NCI-H82 (cell line): ENCODE measurements at places on chromosomes 12 and 14.

DNA sequence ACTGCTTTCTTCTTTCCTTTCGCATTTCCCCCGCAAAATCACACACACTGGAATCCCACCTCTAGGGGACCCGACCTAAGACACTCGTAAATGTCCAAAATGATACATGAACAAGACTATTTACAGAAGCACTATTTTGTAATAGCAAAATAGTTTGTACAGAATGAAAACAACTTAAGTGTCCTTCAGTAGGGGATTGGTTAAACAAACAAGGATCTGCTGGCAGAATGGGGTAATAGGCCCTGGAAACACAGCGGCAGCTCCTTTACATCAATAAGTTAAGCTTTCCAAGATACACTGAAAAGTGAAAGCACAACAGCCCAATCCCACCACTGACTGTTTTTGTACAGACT lies 48.8 kb downstream of the LTBP2 start:
- no peak for DNase-seq

DNA sequence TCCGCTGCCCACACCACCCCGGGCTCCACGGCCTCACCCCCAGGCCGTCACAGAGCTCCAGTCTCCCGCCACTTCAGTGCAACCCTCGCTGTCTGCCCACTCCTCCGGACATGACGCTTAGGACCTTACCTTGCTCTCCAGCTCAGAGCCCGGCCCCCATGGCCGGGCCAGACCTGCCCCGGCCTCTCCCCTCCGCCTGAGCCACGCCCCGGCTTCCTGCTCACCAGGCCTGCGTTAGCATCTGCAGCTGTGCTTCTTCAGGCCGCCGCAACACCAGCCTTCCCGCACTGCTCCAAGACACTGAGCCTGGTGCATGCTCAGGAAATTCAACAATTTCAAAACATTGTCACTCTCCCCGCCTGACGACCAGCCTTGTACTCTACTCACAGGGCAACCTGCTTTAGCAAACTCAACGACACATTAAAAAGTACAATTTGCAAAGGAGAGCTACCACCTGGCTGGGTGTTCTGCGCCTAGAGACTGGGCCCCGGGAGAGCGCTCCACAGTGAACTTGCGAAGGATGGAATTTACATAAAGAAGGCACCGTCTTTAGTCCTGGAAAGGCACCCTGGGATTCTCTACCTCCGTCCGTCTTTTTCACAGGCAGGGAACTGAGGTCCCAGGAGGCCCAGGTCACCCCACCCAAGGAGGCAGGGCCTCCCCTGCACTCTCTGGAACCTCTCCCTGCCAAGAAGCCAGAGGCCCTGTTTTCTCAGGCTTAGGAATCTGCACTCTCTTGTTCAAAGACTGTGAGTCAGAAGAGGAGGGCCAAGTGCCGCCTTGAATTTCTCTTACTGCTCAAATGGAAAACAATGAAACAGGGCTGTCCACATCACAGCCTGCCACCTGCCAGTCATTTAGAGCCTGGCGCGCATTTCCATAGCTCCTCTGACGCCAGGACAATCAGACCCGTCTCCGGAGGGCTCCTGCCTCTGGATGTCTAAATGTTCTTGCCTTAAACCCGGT lies 51.3 kb downstream of the STX2 start:
- no peak for DNase-seq

GRCh38 chr14:69135133-69135532 lies 17.8 kb downstream of the DCAF5 start:
- DNase-seq, result no peak

- no peak for DNase-seq
Measured at GRCh38 chr12:94705676-94706075, 55.3 kb upstream of the TMCC3 start.

GRCh38 chr12:94806617-94807016 lies 156.3 kb upstream of the TMCC3 start:
- DNase-seq, result no peak

GRCh38 chr14:20295067-20295466 lies 10.7 kb downstream of the TTC5 start:
- DNase-seq, result no peak

DNA sequence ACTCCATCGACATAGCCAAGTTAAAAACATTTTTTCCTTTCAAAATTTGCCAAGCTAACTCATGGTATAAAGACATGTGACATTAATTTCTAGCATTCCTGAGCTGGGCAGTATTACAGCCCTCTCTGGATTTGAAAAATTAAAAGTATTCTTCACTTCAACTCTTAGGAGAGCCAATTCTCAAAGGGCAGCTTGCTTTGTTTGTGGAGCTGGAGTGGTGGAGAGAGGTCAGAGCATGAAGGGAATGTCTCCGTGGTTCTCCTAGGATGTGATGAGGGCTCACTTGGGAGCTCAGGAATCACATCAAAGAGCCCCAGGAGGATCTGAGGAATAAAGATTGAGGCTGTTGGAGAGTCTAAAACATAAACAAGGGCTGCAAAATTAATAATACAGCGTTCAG lies 46.9 kb upstream of the RGS6 start:
- DNase-seq, result no peak

DNA sequence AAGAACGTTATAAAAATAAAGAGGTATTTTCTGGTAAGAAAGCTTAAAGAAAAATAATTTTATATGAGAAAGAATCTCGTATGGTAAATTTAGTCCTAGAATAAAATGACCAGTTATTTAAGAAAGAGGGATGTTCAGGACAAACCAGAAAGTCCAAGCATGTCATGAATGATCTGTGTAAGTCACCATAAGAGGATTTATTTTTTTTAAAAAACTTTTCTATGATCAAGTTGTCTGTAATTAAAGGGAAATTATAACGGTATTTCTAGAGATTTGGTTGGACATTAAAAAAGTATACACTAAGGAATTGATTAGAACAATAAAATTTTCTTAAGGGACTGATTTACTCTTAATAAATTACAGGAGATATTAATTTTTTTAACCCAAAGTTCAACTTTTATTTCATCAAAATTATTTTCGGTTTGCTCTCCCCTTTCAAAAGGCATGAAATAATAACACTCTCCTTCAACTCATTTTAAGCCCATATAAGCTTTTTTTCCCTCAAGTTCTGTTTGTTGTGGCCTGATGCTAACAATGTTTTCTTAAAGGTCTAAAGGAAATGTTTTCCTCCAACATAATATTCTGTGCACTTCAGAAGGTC lies 49.9 kb upstream of the CPSF6 start:
- DNase-seq, result peak; percentile 16

GRCh38 chr12:5335069-5335468 lies 96.8 kb upstream of the NTF3 start:
- no peak for DNase-seq

DNA sequence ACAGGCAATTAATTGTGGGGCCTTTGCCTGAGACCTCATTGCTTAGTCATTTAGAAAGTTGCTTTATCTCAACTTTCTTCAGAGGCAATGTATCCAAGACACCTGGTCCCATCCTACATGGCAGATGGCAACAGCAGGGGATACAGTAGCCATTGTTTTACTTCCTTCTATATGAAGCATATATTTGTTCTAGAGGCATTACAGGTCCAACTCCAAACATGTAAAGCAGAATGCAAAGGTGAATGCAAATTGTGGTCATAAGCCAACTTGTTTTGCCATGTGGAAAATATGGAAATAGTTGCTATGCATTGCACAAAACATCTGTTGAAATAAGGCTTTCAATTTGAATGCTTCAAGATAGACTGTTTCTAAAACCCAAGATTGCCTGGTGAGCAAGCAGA lies 109.8 kb upstream of the BCAT1 start:
- DNase-seq, result no peak

DNA sequence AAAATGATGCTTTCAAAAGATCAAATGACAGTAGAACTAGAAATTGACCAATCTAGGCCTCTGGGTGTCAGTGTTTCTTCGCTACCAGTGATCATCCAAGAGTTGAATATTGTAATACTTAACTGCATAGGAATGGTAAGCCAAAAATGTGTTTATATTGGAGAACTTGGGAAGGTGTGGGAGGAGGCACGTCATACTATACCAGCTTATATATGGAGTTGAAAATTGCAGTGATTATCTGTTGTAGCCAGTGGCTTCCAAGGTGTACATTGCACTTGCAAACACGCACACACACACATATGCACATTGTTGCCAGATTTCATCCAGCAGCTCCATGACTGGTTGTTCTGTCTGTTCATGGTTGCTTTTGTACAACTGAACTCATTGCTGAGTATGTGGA lies 36.1 kb downstream of the EID3 start:
- DNase-seq, result no peak

DNA sequence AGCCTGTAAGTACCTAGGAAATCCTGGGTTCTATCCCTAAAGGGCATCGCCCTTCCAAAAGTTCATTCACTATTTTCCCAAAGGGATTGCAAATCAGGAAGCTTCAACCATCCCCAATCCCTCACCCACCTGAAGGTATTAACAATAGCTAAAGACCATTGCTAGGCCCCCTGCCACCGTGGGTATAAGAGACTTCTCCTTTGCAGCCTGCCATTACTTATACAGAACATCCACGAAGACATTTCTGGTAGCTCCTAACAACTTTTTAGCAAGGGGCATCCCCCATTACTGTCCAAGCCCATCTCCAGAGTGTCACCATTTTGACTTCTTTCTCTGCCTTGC lies 384 bp upstream of the SMUG1 start:
- DNase-seq, result no peak

GRCh38 chr12:11347810-11348209 lies 37.6 kb upstream of the PRB4 start:
- DNase-seq, result peak; percentile 1

DNA sequence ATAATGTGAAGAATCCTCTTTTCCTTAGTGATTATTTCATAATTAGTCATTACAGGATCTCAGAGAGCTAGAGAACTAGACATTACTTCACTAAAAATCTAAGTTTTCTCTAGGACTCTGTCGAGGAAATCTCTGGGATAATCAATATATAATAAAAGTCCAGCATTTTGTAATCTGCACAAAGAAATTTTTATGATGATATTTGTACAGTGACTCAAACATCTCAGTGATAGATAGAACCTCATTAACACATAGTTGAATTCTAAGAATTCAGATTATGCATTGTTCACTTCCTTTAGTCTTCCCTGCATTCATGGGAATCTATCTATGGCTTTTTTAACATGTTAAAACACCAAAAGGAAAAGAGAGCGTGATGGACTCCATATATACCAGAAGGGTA lies 11.0 kb downstream of the ITPR2 start:
- DNase-seq, result no peak

DNA sequence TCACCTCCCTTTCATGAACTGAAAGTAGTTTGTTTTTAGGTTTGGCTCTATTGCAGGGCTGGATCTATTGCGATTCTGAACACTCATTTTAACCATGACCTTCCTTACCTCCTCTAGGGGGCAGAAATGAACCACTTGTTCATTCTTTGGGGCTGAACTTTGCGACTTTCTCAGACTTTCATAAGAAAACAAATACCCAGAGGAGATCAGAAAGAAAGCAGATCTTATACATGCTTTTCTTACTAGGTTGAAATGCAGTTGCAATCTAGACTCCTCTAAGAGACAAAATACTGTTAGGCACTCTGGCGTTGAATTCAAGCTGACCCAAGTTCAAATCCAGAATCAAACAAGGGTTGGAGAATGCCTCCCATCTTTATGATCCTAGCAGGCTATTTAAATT lies 32.6 kb upstream of the PLEKHG3 start:
- DNase-seq, result peak; percentile 58

DNA sequence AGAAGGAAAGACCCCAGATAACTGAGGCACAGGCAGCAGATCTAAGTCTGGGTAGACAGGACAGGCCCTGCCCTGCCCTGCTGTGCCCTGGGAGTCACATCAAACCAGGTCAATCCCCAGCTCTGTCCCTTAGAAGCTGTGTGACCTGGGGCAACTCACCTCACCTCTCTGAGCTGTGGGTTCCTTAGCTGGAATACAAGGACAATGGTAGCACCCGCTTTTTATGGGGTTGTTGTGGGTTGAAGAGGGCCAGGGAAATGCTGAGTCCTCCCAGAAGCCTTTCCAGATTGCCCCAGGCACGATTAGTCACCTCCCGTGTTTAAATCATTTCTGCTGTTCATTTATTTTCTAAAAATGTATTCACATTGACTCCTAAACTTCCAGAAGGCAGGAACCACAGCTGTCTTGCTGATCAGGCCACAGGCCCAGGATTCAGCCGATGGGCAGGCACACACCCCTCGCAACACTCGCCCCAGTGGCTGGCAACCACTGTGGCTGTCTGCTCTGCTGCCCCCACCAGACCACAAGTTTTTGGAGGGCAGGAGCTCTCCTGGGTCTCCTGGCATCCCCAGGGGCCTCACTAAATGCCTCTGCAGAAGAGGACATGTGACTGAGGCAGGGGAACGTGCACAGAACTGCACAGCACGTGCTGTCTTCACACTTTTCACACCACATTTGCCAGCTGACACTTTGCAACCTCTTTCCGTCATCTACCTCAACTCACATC lies 3.0 kb downstream of the SELPLG start:
- no peak for DNase-seq

GRCh38 chr14:98368221-98368620 lies 903.8 kb downstream of the BCL11B start:
- no peak for DNase-seq

GRCh38 chr12:63294327-63294632 lies 143.3 kb upstream of the AVPR1A start:
- no peak for DNase-seq

DNA sequence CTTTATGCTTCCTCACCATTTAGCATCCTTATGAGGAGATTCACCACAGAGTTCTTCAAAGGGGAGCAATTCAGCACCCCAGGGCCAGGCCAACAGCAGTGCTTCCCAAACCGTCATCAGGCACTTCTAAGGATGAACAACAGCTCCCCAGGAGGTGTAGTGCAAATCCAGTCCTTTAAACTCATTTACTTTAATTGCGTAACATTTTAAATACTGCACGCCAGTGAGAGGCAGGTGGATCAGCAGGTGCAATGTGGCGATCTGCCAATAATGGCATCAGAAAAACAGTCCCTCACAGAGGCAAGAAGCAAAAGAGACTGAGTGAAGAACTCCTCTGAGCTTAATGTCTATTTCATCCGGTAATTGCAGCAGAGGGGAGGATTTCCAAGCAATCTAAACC lies 770.9 kb upstream of the FOXG1 start:
- peak; percentile 55 for DNase-seq

DNA sequence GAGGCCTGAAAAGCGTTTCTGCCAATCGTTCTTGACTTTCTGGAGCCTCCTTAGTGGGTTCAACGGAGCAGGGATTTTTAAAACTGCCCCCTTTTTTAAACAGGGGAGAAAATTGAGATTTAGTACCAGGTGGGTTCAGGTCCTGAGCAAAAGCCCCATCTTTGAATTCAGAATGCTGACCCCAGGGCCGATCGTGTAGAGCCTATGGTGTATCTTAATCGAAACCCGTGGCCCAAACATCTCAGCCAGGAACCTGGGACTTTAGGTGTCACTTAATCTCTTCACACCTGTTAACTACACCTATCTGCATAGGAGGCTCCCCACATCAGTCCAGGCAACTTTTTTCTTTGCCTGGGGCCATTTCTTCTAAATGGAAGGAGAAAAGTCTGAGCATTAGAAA lies 6.4 kb upstream of the TBX5 start:
- no peak for DNase-seq

DNA sequence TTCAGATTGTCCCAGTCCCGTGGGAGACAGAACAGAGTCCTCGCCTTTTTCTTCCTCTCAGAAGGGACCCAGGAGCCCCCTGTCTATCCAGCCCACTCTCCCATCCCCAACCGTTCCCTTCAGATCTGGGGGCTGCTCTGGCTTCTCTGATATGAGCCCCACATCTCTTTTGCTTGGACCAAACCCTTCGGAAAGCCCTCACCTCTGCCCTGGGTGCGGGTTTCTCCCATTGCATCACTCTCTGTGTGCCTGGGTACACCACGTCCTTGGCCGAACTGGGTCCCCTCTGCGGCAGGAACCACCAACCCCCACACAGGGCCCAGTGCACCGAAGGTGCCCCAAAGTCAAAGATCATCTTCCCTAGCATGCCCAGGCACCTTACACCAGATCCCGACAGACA lies 87.8 kb downstream of the DICER1 start:
- no peak for DNase-seq
